Uterus (tissue), 4 donors: ENCODE measurements at places on chromosomes 16 and 17. TPM values are rescaled to one million over a fixed set of nuclear protein-coding genes. Genes with fewer than 3 reads are reported as not detected.

Gene PRSS36
- total RNA-seq, result not detected

Gene ASGR1
- total RNA-seq, result 0.77 TPM

- DNase-seq, result no peak
These were observed 20.5 kb downstream of the ERN1 start for GRCh38 chr17:64109400-64109799.

Gene MEAK7
- 26.8 TPM for total RNA-seq

Gene LGALS9B
- total RNA-seq, result not detected

GRCh38 chr17:32519228-32520103 is 32.7 kb downstream of the CDK5R1 start:
- DNase-seq, result no peak

Gene UQCRC2
- total RNA-seq, result 66.8 TPM

DNA sequence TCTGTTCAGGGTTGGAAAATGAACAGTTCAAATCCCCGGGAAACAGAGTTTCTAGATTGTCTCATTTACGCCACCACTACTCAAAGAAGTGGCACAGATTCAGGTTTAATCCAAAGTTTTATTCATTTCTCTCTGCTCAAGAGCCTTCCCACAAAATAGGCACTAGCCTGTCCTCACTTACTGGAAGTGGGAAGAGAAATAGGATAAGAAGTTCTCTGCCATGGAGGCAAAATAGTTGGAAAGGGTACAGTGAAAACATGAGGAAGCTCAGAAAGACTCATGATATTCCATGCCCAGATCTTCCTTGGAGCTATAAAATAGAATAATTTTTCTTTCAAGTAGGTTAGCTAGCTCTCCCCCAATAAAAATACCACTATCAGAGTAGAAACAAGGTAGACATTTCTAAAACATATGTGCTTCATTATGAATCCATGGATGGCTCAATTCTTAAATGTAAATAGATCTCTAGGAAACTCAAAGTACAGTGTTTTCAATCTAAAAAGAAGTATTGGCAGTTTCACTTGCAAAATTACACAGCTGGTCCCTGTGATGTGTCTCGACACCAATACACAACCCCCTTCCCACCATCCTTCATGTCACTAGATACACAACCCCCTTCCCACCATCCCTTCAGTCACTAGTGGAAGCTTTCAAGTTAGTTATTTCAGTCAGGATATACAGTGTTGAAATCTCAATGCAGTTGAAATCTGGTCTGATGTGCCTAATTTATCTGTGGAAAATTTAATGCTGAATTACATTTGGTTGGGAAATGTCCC is 125.8 kb downstream of the TRIM37 start:
- DNase-seq, result no peak

Gene BRICD5
- 1.8 TPM for total RNA-seq

Gene PLA2G10
- not detected for total RNA-seq

DNA sequence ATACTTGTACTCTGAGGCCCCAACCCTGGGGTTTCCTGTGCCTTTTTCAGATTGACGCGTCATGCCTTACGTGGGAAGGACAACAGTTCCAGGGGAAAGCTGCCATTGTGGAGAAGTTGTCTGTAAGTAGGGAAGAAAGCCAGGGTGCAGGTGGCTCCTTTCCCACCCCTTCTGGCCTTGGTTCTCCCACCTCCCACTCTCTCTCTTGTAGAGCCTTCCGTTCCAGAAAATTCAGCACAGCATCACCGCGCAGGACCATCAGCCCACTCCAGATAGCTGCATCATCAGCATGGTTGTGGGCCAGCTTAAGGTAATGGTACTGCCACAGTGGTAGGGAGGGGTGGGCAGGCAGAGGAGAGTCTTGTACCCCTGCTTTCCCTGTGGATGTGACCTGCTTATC is 4.6 kb upstream of the EDC4 start:
- DNase-seq, result no peak

GRCh38 chr17:61750656-61751055 is 112.7 kb downstream of the BRIP1 start:
- no peak for DNase-seq

DNA sequence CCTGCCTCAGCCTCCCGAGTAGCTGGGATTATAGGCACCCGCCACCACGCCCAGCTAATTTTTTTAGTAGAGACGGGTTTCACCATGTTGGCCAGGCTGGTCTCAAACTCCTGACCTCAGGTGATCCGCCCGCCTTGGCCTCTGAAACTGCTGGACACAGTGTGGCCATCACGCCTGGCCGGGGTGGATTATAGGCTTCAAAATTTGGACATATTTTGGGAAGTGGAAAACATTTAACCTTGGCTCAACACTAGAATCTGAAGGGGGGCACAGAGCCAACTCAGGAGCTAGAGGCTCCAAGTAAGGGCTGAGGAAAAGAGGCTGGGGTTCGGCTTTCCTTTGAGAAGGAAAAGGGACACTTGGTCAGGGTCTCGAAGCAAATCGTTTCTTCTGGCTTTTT is 2.2 kb upstream of the CDK5R1 start:
- no peak for DNase-seq

DNA sequence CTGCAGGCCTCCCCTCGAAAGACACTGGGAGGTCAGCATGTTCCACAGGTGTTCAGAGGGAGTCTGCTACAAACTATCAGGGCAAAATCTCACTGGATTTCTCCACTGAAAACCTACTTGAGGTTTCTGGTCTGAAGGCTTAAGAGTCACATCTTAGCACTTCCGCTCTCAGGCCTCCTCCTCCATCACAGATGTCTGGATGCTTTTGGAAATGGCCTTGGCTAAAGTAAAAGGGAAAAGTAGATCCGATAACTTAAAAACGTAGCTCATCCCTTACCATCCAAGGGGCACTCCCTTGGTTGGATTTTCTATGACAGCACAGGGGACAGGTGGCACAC is 14.4 kb downstream of the GINS2 start:
- DNase-seq, result no peak

DNA sequence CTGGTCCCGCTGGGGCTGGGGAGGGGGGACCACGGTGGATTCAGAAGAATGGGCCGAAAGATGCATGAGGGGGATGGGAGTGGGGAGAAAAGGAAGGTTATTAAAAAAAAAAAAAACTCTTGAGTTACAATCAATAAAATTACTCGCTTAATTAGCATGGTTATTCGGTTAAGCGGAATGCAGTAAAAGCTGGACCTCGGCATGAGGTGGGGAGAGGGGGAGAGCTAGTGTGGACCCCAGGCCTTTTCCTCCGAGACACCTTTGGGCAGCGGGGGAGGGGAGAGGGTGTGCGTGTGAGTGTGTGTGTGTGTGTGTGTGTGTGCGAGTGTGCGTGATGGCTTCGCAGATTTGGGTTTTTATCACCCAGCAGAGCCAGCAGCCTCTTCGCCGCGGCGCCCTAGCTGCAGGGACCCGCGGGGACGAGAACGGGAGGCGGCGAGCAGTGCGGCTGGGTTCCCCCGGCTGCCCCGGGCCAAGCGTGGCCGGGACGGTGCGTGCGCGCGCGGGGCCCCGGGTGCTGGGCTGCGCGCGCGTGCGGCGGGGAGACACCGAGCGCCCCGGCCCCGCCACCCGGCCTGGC is 3.7 kb downstream of the BAHCC1 start:
- DNase-seq, result no peak

DNA sequence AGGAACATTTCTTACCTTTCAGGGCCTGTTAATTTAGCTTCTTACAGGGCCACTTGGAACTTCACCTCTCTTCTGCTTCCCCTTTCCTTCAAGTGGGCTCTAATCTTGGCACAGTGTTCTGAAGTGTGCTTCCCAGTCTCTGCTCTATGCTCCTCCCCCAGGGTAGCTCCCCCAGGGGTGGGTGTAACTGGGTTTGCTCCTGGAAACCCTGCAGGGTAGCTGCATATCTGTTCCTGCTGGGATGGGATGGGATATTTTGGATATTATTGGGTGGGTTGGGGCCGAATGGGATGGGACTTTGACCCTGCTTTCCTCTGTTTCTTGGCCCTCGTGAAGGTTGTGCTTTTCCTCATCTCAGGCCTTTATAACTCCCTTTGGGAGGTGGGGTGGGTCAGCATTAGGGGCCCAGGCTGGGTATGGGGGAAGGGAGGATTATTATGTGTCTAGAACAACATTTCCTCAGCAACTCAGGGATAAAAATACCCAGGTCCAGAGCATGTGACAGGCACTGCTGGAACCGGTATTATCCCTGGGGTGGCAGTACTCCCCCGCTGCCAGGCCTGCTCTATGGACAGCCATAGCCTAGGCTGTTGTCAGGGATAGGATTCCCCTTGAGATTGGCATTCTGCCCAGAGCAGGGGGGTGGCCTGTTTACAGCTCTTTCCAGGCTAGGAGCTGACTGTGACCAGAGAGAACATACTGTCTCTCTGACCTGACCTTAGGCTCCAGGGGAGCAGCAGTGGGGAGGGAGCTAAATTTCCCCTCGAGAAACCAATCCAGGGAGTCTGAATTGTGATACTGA is 5.0 kb downstream of the NFE2L1 start:
- DNase-seq, result peak; percentile 83

Gene TPSB2
- total RNA-seq, result 4.1 TPM

Gene CCL22
- not detected for total RNA-seq

DNA sequence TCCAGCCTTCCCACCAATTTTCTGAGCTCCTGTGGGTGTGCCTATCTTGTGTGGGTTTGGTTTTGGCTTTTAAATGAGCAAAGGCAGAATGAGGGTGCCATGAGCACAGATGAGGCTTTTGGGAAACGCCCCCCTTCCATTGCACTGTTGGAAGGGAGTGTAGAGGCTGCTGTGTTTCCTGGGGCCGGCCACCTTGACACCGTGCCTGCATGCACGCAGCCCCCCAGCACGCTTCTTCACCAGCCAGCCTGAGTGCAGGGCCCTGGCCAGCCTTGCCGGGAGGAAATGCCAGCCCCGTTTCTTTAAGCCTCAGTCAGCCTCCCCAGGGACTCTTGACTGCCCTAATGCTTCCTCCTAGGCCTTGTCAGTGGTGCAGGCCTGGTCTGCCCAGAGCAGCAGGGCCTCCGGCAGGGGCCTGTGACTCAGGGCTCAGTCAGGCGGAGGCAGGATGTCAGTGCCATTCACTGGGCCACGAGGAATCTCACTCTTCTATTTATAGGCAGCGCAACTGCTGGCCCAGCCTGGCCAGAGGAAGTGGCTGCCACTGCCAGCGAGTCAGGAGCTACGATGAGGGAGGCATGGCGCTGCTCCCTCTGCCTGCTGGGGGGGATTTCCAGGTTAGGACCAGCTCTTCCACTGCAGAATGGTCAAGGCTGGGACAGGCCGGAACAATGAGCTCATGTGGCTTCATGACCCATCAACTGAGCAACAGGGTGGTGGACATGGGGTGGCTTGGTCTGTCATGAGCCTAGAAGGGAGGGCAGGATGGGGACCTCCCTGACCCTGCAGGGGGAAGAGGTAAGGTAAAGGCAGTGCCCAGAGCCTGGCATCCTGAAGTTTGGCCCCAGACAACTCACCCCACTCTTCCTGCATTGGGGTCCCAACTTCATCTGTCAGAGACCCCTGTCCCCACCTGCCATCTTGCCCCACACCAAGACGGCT is 205.2 kb downstream of the RAB11FIP4 start:
- peak; percentile 69 for DNase-seq

GRCh38 chr17:9900784-9901183 is 4.3 kb downstream of the RCVRN start:
- DNase-seq, result peak; percentile 46

Gene TEKT1
- total RNA-seq, result not detected

Gene UTS2R
- total RNA-seq, result not detected

Gene KRT39
- total RNA-seq, result not detected

GRCh38 chr17:76266244-76266938 is 1.2 kb downstream of the UBALD2 start:
- DNase-seq, result no peak

Gene HEXD
- total RNA-seq, result 15.9 TPM

GRCh38 chr16:55737318-55737717 is 81.5 kb downstream of the SLC6A2 start:
- DNase-seq, result no peak

GRCh38 chr17:65956814-65957213 is 235.1 kb downstream of the CEP112 start:
- no peak for DNase-seq

Gene GABARAPL2
- total RNA-seq, result 93.8 TPM

GRCh38 chr16:48860341-48860740 is 250.4 kb upstream of the N4BP1 start:
- DNase-seq, result no peak

Gene ASB16
- total RNA-seq, result 1.3 TPM

Gene SRCIN1
- not detected for total RNA-seq

DNA sequence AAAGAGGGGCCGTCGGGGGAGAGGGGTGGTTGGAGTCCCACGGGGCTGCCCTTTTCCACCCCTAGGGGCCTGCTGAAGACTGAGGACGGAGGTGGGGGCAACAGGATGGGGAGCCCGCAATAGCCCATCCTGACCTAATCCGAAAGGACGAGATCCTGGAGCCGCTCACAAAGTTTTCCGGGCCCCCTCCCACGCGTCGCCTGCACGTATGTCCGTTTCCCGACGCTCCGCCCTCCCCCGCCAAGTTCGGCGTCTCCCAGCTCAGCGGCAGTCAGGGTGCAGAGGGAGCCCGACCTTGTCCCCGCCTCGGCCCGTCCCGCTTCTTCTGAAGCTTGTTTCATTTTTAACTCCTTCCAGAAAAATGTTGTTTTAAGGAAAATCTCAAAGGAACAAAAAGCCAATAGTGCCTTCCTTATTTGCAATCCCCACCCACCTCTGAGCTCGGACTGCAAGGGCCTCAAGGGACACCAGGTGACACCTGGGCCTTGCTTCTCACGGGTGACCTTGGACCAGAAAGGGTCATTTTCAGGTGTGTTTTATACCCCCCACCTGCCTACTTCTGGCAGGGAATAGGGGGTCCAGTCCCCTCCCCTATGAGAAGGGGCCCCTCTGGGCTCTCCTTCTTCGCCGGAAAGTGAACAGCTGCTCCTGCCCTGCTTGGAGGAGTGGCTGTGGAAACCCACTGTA is 3.4 kb upstream of the ZNF423 start:
- peak; percentile 78 for DNase-seq

DNA sequence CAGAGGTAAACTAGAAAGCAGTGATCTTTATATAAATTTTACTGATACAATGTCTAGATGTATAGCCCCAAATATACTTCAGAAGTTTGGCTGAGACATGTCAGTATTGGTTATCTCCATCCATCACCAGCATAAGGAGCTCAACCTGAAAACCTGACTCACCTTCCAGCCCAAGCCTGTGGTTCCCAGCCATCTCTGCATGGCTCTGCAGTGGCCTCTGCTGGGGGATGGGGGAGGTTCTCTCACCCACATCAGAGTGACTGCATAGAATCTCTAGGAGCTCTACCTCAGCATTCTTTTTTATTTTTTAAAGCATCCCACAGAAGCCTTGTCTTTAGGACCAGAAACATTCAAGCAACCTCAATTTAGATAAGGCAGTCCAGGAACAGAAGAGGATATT is 27.3 kb downstream of the USP7 start:
- no peak for DNase-seq

Gene CD300E
- total RNA-seq, result not detected

DNA sequence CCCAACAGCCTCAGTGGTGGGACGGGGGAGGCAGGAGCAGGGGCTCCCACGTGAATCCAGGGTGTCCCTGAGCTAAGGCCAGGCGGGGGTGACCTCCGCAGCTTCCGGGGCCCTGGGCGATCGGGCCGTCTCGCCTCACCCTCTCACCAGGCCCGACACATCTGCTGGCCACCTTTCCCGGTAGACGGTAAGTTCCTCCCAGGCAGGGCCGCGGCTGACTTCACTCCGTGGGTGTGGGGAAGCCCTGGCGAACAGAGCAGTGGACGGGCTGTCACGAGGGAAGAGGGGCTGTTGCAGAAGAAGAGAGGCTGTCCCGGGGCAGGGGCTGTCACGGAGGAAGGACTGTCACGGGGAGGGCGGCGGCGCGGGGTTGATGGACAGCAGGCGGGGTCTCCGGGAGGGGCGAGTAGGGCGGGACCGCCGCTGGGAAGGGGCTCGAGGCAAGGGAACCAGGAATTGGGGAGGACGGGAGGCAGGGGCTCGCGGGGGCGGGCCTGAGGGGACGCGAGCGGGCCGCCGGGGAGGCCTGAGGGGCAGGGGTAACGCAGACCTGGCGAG is 498 bp downstream of the PKMYT1 start:
- no peak for DNase-seq

Gene CORO1A
- total RNA-seq, result 12.7 TPM
